Activated B cell treated with CpG ODN at 0.5 μM for 24 hours (primary cell): ENCODE measurements at places on chromosomes 5 and 9.

DNA sequence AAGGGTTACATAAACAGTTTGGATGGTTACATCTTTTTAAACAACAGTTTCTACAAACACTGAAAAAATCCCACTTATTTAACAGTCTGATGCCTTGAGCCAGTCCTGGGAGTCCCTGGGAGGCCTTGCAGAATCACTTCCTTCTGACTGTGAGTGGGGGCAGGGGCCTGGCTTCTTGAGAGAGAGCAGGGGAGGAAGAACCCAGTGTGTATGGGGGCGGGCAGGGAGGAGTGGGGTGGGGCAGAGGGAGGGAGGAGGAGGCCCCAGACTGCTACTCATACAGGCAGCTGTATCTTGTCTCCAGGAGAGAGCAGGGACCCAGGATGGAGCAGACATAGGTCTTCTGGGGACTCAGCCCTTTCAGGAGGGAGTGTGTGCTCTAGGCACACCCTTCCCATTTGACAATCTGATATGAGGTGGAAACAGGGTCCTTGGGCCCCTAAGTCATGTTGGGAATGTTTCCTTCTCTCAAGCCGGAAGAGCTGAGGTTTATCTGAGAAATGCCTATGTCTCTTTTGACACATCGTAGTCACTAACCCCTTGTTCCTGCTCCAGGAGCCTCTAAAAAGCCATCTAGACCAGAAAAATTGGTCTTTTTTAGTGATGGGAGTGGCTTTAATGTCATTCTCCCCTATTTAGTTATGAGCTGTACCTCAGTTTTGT is 52.8 kb downstream of the IRF1 start:
- DNase-seq: no peak

DNA sequence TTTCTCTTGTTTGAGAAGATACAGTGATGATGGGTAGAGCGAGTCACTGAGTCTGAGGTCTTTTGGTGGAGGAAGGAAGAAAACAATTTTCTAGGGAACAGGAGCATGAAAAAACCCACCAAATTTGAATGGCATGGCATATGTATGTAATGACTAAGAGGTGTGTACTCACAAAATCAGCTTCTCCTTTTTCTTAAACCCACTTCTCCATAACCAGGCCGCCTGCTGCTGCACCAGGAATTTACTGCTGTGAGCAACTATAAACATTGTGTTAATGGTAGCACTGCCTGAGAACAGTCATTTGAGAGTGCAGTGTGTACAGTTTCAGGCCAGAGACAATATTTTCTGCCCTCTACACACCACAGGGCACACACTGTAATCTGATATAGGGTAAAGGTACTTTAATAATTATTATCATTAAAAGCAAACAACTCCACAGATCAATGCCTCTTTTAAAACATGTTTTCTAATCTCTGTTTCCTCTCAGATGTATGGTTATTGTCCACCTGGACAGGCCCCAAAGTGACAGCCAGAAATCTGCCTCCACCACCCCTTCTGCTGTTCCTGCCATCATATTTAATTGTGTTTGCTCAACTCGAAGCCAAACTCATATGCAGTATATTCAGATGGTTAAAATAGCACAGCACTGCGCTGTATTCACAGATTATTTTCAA is 241.6 kb downstream of the KIAA0825 start:
- DNase-seq: no peak

GRCh38 chr9:132595319-132595718 is 12.9 kb downstream of the BARHL1 start:
- DNase-seq: no peak

DNA sequence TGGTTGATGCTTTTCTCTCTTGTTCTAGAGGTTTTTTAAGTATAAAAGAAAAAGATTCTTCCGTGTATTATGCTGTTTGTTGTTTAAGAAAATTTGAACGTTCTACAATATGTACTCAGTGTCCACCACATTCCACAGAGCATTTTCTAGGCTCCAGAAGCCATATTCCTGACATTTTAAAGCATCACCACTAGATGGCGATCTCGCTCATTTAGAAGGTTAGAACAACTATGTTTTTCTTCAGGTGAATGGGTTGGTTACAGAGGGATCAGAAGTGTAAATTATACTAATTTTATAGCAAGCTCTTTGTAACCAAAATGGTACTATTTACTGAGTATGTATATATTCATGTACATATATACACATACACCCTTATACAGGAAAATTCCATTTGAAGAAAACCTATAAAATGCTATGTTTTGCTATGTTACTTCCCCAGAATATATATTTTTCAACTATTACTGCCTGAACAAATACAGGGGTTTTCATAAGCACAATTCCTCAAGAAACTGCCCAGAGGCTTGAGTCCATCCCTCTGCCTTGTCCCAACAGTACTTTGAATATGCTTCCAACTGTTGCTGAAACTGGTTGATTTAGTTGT is 284.3 kb downstream of the CCDC171 start:
- no peak for DNase-seq
